ENCODE measurements at places on chromosomes 6 and 20.

GRCh38 chr6:11750682-11751081 is 27.9 kb downstream of the ADTRP start:
- no peak for DNase-seq

DNA sequence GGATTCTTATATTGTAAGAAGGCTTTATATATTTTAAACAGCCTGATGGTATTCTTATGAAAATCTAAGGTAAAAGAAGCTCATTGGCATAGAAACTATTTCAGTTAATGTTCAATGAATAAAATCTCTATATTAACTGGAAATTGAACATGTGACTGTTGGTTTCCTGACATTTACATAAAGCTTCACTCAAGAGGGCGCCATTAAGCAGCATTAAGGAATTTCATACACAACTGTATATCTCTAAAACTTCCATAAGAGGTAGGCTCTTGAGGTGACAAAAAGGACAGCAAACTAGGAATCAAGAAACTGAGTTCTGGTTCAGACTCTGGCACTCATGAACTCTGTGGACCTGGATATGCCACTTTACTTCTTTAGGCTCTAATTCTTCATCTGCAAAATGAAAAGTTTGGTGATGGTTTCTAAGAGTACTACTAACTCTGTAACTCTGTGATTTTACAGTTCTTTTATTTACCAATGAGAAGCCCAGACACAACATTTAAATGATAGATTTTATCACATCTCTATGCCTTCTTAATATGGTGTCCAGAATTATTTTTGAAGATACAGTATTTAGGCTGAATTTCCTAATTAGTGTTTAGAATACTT is 147.5 kb downstream of the FLRT3 start:
- DNase-seq: no peak

GRCh38 chr6:819122-819521 is 126.2 kb upstream of the EXOC2 start:
- DNase-seq: no peak

DNA sequence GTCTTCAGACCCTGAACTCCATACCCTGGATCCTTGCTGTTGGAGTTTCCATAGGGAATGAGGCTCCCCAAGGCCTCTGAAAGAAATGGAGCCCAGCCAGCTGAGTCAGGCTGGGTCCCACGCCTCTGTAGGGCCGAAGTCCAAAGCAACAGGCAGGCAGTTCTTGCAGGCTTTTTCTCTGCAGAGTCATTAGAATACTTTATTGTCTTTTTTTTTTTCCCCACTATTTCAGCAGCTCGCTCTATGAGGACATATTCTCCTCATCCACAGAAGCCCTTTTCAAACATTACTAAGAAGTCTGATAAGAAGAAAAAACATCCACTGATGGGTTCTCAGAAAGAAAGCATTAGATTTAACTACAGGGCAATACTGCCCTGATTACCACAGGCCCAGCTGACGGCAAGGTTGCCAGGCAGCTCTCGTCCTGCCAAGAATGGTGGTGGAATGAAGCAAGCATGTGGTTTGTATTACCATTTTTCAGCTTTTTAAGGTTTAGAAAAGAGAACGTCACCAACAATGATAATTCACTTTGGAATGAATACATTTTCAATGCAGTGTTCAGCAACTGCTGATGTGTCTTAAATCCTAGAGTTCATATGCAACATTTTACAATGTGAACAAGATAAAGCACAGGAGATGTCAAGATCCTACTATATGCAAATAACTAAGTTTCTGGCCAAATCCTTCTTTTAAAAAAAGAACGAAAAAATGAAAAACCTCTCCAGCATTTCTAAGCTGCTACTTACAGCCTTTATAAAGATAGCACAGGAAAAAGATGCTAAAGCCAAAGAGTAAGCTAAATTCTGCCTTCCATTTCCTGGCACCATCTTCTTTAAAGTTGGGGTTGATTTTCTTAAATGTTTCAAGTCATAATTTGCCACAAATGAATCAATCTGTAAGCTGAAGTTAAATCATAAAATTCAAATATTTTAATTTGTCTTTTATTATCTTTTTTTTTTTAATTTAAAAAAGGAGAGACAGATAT is 223.6 kb upstream of the CITED2 start:
- peak; percentile 49 for DNase-seq

GRCh38 chr6:161947371-161947770 is 673.5 kb upstream of the AGPAT4 start:
- DNase-seq: no peak

- no peak for DNase-seq
Observed at GRCh38 chr6:160349020-160349441, 853 bp downstream of the SLC22A3 start.

DNA sequence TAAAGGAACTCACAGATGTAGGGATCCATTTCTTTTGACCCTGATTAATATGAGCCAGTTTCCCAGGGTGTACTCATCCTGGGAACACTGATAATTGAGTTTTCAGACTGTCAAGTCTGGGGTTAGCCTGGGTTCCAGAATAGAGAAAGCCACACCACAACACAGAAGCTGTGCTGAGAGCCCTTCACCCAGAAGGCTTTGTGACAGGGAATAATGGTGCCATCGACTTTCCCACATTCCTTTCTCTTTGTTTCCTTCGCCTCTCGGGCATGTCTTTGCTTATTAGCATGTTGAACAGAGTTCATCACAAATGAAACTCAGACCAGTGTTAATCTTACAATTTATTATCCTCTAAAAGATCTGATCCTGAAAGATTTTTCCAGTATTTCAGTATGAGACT is 95.0 kb downstream of the TCP11 start:
- no peak for DNase-seq

- DNase-seq: no peak
Observed at GRCh38 chr6:83132121-83132520, 60.9 kb downstream of the PGM3 start.

- no peak for DNase-seq
Observed at GRCh38 chr6:44025226-44025625, 102.0 kb downstream of the MRPL14 start.

DNA sequence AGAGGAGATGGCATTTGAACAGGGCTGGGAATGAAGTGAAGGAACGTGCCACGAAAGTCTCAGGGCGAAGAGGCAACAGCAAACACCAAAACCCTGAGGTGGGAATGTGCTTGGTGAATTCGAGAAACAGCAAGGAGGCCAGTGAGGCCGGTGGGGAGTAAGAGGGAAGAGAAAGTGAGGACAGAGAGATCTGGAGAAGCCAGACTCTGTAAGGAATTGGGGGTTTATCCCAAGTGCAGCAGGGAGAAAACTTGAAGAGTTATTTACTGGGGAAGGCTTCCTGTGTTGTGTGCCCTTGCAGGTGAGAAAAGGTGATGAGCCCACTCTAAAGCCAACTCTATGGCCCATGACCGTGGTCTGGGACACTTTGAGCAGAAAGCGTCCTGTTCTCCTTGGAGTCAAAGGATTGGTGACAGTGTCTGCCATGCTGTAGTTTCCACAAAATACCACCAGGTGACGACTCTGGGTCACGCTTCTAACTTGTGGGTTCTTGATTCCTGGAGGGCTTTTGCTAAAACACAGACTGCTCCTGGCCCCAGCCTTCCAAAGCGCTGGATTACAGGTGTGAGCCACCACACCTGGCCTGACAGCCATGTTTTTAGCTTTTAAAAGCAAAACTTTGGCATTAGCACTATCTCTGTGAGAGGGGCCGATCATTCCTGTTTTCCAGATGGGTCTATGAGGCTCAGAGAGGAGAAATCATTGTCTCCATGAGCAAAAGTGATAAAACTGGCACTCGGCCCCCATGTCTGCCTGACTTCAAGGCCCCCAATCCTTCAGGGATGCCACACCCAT is 18.0 kb upstream of the CSNK2A1 start:
- DNase-seq: no peak

- DNase-seq: no peak
Observed at GRCh38 chr20:4962241-4962855, 39.0 kb downstream of the SLC23A2 start.

DNA sequence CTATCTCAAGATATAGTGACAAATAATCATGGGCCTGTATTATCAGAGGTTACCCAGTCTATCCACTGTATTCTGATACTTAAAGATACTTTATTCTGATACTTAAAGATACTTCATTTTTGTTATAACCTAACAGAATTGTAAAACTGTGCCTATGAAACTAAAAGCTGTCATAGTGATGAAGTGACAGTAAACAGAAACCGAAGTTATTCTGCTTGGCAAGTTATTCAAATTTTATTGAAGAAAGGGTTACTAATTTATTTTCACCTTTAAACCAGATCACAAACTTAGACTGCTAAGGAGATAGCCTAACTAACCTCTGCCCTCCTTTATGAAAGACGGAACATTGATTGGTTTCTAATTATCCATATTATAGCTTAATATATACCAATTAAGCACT is 604.6 kb upstream of the IMPG1 start:
- DNase-seq: no peak

All from mesothelial cell of epicardium (in vitro differentiated cells).